Natural killer cell treated with Interleukin-12 subunit alpha and Interleukin-12 subunit beta and Interleukin-15 and Interleukin-18, amount 100 ng/mL, for 72 hours (primary cell): ENCODE measurements at places on chromosomes 6 and 20. TPM values are rescaled to one million over a fixed set of nuclear protein-coding genes. Genes with fewer than 3 reads are reported as not detected.

GRCh38 chr6:111087871-111088667, 766 bp downstream of the SLC16A10 start:
- no peak for DNase-seq
- peak overlapping the region; percentile 83 for H3K4me3 ChIP-seq
- H3K4me1 ChIP-seq, result peaks cover 8% of the 10 kb centered on the region
- H3K27ac ChIP-seq, result no peak overlapping the region
- H3K27me3 ChIP-seq, result peaks cover 39% of the 10 kb centered on the region
- no peaks in the 10 kb centered on the region for H3K36me3 ChIP-seq

- no peak for DNase-seq
- H3K27ac ChIP-seq, result no peak overlapping the region
- H3K4me3 ChIP-seq, result no peak overlapping the region
- H3K27me3 ChIP-seq, result peaks cover 2% of the 10 kb centered on the region
Measured at GRCh38 chr6:13725052-13725451, 13.4 kb upstream of the RANBP9 start.

- H3K27ac ChIP-seq, result no peak overlapping the region
- no peaks in the 10 kb centered on the region for H3K27me3 ChIP-seq
- H3K4me1 ChIP-seq, result no peaks in the 10 kb centered on the region
- no peak overlapping the region for H3K4me3 ChIP-seq
- no peak for DNase-seq
Measured at GRCh38 chr6:19159089-19159488, 678.1 kb upstream of the ID4 start.

GRCh38 chr20:21496452-21496851, 17.4 kb downstream of the NKX2-2 start:
- H3K27ac ChIP-seq, result no peak overlapping the region
- peaks cover 54% of the 10 kb centered on the region for H3K27me3 ChIP-seq
- no peaks in the 10 kb centered on the region for H3K36me3 ChIP-seq
- H3K4me3 ChIP-seq, result no peak overlapping the region

DNA sequence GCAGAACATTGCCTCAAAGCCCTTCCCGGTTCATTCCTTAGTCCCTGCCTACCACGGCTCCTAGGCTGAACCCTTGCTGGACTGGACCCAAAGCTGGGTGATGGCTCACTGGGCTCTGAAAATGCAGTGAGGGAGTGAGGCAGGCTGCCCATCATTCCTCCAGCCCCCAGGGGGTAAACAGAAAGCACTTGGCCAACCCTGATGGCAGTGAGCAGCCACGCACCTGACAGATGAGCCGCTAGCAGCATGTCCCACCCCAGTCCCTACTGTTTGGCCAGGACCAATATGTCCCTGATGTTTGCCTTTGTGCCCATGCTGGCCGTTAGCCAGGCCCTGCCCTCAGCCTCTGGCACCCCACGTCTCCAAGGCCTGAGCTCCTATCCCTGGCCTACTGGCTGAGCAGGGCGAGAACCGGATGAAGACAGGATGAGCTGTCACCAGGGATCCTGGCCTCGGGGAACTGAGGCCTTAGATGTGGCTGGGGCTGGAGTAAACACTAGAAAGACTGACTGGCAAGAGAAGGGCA, 19.4 kb upstream of the BAK1 start:
- no peak overlapping the region for H3K4me3 ChIP-seq
- no peaks in the 10 kb centered on the region for H3K36me3 ChIP-seq
- peaks cover 8% of the 10 kb centered on the region for H3K4me1 ChIP-seq

GRCh38 chr20:23526850-23527249, 35.9 kb downstream of the CST8 start:
- H3K36me3 ChIP-seq, result peaks cover 15% of the 10 kb centered on the region
- H3K4me3 ChIP-seq, result no peak overlapping the region
- no peaks in the 10 kb centered on the region for H3K27me3 ChIP-seq
- peaks cover 16% of the 10 kb centered on the region for H3K4me1 ChIP-seq

- H3K36me3 ChIP-seq, result peaks cover 19% of the 10 kb centered on the region
- DNase-seq, result no peak
- H3K4me1 ChIP-seq, result peaks cover 56% of the 10 kb centered on the region
- no peaks in the 10 kb centered on the region for H3K27me3 ChIP-seq
- H3K4me3 ChIP-seq, result peak overlapping the region; percentile 96
Measured at GRCh38 chr6:31737315-31737990, 1.1 kb upstream of the CLIC1 start.

TRAPPC3L gene
- not detected for total RNA-seq

DCDC2 gene
- total RNA-seq, result not detected

GLP1R gene
- total RNA-seq, result not detected
